Stimulated activated CD4-positive, alpha-beta T cell treated with anti-CD3 and anti-CD28 coated beads, Interleukin-4, amount 100 ng/mL, for 1 hour (primary cell): ENCODE measurements at places on chromosomes 16 and 17.
A peak's percentile ranks its signal among the peaks of the same experiment; 100 is the strongest.

GRCh38 chr16:30802936-30803335 is 15.9 kb upstream of the ZNF629 start:
- no peak for DNase-seq

GRCh38 chr17:9643611-9644010 is 1.7 kb upstream of the USP43 start:
- no peak for DNase-seq

- DNase-seq, result no peak
Measured at GRCh38 chr16:12507366-12507765, 296.3 kb downstream of the CPPED1 start.

DNA sequence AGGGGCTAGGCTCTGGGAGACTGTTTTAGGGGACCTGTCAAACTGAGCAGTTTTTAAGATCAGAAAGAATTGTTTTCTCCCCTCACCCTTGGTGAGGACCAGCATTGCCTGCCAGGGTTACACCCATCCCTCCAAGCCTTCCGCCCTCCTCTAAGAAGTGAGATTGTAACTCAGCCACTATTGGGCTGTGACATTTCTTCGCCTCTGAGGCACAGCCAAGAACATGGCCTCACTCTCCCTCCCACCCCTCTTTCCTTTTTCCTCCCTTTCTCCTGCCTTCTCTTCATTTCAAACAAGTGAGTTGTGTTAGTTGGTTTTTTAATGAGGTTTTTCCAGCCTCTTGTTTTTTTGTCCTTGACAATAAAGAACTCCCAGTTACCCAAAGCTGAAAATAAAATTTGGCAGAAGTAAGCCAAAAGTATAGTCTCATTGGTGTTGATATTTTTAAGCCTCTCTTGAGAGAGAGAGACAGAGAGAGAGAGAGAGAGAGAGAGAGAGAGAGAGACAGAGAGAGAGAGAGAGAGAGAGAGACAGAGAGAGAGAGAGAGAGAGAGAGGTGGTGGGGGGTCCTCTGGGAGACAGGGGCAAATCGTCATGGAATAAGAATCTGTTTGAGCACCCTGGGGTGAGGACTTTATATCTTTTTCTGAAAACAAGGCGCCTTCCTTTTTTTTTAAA is 77.2 kb upstream of the TBX2 start:
- no peak for DNase-seq

DNA sequence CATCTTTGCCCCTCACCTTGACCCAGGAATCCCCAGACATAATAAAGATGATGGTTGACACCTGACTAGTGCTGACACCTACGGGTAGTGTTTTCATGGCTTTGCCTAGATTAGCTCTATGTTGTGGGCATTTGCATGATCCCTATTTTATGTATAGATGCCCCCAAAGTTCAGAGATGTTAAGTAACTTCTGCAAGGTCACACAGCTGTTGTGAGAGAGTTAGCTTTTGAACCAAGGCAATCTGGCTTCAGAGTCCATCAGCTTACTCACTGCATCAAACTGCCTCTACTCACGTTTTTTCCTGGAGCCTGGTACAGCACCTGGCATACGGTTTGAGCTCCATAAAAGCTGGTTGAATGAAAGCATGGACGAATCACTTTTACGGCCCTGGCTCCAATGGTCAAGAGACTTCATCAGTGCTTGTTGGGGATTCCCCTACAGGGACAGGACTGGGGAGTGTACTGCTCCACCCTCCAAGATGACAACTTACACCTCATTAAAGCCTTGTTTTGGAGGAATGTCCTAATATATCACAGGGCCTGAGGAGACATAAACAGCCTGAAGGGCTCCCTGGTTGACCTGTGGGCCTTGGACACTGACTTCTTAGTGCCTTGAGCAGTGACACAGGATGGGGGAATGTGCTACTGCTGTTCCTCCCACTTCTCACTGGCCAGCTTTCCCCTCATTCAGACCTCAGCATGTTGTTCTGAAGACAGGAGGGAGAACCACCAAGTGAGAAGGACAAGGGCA is 193.2 kb upstream of the ASIC2 start:
- no peak for DNase-seq

GRCh38 chr17:740240-741017 is 8.0 kb downstream of the TLCD3A start:
- DNase-seq, result peak; percentile 9

DNA sequence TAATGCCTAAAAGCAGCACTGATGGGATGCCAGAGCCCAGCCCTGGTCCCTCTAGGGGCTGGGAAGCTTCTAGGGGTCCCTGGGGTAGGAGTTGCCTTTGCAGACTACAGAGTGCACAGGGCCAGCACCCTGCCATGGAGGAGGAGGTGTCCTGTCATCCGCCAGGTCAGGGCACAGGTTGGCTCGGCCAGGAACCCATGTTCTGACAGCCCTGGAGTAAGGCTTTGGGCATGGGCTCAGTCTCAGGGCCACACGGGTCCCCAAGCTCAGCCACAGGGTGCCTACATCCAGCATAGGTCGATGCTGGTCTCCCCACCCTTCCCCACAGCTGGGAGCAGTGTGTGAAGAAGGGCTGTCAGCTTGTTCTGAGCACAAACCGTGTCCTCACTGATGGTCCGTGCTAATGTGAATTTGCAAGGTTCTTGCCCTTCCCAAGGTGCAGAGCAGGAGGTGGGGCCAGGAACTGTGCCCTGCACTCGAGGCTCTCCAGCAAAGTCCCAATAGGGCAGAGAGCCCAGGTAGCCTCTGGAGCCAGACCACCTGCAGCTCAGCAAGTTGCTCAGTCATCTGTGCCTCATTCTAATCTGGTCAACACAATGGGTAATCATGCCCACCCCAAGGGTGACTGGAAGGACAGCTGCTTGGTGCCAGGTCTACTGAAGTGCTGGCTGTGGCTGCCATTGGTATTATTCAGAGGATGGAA is 72.8 kb downstream of the AMFR start:
- DNase-seq, result no peak

GRCh38 chr16:78196502-78196901 is 97.0 kb downstream of the WWOX start:
- no peak for DNase-seq

- no peak for DNase-seq
Measured at GRCh38 chr17:67281053-67281452, 36.1 kb upstream of the HELZ start.

DNA sequence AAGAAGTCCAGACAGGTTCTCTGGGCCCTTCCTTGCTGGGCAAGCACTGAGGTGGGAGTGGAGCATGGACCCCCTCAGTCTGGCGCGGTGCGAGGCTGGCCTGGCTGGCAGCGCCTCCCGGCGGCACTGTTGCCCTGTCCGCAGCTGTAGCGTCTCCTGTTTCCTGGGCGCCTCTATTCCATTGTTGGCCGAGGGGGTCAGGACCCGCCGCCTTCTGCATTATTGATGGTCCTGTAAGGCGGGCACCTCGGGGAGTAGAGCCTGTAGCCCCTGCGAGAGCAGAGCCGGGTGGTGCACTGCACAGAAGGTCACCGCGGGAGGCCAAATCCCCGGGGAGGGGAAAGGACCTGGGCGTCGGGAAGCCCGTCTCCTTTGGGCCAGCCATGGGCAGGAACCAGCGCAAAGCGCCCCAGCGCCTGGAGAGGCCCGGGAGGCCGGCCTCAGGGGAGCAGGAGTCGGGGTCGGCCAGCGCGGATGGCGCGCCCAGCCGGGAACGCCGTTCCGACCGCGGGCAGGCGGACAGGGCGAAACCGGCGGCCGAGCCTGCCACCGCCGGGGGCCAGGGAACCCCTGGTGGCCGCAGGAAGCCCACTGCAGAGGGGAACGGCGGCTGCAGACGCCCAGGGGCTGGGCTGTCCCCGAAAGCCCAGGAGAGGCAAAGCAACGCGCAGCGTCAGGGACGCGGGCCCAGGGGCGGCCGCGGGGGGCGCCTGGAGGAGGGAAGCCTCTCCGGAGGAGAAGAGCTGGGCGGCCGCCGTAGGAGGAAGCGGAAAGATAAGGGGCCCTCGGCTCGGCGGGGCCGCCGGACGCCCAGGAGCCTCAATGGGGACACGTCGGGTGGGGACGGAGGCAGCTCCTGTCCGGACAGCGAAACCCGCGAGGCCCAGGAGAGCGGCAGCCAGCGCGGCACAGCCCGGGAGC is at the start of gene MYO15B:
MYO15B (plus strand) TSS at position 126 of the 921 bp plus-strand sequence; CDS start at position 384, 258 bp downstream.
- DNase-seq, result peak; percentile 67

GRCh38 chr17:64263000-64263766 is at the start of gene TEX2:
Gene TEX2, minus strand, starts transcription at chr17:64263260. Its CDS starts 49,043 bp downstream, at chr17:64214217.
- peak; percentile 91 for DNase-seq

DNA sequence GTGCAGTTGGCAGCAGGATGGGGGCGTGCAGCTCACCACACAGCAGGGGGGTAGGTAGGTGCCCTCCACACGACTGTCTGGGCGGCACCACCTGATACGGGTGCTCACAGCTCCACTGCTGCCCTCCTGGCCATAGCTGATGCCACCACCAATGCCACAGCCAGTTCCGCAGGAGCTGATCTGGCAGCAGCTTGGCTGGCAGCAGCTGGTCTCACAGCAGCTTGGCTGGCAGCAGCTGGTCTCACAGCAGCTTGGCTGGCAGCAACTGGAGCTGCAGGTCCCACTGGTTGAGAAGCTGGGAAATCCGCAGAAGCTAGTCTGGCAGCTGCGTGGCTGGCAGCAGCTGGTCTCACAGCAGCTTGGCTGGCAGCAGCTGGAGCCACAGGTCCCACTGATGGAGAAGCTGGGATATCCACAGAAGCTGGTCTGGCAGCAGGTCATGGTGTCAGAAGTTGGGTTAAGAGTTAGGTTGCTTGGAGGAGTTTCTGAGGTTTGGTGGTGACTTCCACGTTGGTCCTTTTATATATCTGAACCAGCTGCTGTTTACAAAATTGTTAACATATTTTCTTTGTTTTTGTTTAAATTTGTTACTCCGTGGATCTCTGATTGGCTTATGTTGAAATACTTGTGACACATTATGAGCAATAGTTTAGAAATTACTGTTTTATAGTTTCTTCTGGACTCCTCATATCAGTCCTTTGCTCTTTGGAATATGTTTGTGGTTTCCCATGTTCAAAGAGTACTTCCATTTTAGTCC is at the start of gene KRTAP1-5:
KRTAP1-5 (minus strand) TSS at position 494 of the 757 bp plus-strand sequence; CDS start at position 441, 53 bp downstream.
- DNase-seq, result no peak

DNA sequence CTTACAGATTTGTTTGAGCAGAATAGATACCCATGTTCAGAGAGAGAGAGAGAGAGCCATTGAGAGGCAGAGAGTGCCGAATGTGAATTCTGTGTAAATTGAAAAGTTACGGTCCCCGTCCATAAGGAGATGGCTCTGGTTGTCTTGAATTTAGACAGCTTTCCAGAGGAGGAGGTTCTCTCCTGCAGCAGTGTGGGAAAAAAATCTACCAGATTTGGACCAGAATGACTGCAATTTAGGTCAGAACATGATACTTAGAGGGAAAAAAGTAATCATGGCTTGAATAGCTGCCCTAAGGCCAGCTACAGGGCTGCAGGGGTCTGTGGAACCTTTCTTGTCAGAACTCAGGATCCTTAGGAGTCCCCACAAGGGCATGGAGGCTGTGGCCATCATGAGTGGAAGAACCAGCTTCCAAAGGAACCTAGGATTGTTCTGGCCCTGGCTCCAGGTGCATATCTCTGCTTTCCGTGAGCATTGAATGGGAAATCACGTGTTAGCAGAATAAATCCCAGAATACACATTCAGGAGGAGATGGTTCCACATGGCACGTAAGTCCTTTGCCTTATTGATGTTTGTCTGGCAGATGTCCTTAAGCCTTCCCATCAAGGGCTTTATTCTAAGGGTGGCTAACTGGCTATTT is 13.0 kb downstream of the PITPNC1 start:
- no peak for DNase-seq

DNA sequence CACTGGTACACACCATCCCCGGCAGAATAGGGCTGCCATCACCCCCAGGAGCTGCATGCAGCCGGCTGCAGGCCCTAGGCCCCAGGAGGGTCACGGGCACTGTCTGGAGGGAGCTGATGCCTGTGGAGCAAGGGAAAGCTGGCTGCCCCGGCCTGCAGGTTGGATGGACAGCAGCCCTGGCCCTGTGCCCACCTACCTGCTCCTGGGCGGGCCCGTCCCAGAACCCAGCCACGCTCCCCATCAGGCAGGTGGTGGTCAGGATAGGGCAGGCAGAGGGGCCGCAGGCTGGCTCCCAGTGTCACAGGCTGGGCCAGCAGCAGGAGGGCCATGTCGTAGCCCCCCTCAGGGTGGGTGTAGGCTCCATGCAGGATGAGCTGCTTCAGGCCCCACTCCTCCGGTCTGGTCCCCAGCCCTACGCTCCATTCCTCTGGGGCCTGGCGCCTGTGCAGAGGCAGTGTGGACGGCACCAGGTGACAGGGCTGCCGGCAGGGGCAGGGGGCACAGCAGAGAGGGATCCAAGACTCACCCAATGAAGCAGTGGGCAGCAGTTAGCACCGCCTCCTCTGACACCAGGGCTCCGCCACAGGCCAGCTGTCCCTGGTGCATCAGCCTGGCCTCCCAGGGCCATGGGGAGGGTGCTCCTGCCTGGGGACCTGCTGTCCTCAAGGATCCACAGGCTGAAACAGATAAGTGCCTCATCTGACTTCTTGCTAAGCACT is 4.0 kb downstream of the PRSS53 start:
- DNase-seq, result no peak

DNA sequence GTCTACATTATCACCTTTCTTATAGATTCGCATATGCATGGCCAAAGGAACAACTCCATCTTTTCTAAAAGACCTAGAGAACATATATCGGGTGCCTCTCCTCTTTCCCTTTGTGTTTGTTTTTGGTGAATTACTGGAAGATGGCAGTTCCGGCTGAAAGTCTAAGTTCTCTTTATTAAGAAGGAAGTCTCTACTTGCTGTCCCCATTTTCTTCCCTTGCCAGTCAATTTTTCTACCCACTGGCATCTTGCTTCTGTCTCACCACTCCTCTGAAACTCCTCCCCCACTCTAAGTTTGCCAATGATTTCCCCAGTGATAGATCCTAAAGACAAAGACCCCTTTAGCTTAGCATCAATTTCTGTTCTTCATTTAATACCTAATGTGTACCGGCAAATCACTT is 93.9 kb upstream of the CORO6 start:
- no peak for DNase-seq

DNA sequence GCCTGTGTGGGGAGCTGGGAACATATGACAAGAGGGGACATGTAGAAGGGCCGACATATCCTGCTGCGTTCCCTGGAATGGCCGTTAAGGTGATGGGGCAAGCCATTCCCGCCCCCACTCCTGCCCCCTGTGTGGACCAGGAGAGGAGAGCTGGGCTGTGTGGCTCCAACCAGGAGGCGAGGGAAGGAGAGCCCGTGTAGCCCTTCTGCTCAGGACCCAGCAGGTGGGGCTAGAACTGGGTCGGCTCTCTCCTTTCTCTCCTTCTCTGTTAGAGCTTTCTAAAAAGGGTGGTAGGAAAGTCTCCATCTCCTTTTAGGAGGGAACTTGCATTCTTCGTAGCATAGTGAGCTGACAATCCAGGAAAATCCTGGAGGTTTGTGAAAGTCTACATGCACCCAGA is 12.8 kb downstream of the SPHK1 start:
- no peak for DNase-seq

- no peak for DNase-seq
Measured at GRCh38 chr17:72460711-72461110, 339.9 kb downstream of the SOX9 start.

DNA sequence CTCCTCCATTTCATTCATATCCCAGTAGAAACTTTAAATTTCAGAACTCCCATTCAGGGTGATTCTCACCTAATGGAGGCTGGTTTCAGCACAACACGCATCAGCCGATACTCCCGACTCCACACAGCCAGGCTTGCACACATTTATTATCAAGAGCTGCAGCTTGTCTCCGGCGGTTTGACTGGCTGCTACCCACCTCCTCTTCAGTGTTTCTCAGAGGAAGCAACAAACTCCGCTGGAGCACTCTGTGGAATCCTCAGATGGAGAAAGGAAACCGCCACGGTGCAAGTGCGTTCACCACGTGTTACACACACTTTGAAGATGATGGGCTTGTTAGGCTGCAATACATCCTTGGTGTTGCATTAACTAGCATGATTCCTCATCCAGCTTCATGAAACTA is 39.7 kb upstream of the NUDT7 start:
- DNase-seq, result no peak

- DNase-seq, result no peak
Measured at GRCh38 chr17:16313139-16314090, 39.9 kb downstream of the CENPV start.
